RPMI7951 (cell line): ENCODE measurements at places on chromosomes 1 and 21.

DNA sequence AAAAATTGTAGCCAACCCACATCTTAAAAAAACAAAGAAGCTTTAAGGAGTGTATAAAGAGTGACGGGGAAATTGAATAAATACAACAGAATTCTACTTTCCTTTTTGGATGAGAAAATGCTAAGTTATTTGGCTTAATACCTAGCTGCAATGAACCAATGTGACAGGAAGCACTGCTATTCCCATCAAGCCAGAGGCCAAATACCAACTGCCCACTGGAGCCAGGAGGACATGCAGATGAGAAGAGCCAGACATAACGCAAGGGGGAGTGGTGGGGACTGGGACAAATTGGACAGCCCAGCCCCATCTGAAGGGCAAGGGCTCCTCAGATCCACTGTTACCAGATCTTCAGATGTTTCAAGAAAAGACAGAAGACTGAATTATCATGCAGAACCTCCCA is 25.7 kb downstream of the DNAJC11 start:
- DNase-seq, result no peak

DNA sequence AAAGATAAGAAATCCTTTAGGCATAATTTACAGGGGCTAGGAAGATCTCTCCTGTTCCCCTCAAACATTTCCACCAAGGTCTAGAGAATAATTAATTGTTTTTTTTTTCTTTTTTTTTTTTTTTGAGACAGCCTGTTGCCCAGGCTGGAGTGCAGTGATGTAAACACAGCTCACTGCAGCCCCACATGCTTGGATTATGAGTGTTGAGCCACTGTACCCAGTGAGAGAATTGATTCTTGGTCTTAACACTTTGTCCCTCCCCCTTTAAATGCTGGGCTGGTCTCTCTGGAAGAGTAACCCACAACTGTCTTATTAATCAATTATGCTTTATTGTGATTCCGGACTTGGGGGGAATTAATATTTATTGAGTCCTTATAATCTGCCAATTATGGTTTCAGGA is 33.4 kb downstream of the ATF3 start:
- DNase-seq, result no peak

DNA sequence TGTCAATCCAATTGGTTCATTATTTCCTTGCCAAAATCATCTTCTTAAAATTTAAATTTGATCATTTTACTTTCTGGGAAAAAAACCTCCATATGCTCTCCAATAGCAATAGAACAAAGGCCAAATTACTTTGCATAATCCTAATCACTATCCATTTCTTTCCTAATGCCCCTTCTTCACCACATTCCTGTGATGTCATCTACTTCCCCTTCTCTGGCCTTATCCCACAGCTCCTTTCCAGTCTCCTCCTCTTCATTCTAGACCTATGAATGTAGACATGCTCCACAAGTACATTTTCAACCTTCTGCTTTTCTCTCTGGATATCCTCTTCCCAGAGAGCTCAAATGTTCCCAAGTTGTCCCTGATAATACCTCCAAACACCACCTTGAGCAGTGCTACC is 216.6 kb downstream of the MRPL39 start:
- no peak for DNase-seq

GRCh38 chr1:100348549-100349144 is 3.7 kb upstream of the CDC14A start:
- no peak for DNase-seq

DNA sequence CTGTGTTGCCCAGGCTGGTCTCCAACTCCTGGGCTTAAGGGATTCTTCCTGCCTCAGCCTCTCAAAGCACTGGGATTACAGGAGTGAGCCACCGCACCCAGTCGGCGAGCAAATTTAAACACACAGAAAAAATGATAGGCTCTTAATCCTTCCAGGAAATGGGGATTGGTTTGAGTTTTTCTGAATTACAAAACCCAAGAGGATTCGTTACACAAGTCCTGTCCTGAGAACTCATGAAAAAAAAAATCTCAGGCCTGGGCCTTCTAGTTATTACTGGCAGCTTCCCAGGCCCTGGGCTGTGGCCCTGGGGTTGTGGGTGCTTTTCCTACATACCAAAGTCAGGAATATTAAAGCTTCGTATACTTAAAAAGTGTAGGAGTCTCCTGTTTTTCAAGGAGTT is 6.3 kb upstream of the IFNGR2 start:
- peak; percentile 58 for DNase-seq

DNA sequence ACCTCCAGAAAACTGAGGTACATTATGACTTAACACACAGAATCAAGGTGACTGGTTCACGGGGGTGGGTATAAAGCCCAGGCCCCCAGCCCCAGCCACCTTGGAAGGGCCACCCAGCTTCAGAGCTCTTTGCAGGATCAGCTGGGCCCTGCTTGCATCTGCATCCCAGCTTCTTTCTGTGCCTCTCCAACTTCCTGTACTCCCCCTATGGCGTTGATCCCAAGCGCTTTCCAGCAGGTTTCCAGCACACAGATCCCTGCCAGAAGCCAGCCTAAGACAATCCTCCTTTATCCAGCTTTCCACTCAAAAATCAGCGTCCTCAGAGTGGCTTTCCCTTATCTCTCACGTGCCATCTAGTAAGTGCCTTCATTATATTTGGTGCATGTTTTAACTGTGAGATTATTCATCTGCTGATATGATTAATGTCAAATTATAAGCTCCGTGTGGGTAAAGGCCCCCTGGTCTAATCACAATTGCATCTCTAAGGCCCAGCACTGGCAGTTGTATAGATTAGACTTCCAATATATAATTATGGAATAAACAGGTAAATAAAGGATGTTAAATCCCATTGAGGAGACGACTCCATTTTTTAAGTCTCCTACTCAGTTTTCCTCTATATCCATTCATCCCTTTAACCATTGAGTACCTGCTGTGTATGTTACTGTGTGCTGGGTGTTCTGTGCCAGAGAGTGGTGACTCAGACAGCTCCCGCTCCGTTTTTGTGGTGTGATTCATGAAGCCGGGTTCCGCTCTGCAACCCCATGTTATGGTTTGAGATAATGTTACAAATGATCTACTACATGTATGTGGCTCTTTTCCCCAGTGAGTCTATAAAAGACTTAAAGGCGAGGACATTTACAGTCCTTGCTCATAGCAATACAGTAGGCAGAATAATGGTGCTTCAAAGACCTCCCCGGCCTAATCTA is 387.6 kb downstream of the PCP4 start:
- no peak for DNase-seq

- peak; percentile 17 for DNase-seq
Observed at GRCh38 chr1:212612041-212612961, 3.7 kb downstream of the ATF3 start.

DNA sequence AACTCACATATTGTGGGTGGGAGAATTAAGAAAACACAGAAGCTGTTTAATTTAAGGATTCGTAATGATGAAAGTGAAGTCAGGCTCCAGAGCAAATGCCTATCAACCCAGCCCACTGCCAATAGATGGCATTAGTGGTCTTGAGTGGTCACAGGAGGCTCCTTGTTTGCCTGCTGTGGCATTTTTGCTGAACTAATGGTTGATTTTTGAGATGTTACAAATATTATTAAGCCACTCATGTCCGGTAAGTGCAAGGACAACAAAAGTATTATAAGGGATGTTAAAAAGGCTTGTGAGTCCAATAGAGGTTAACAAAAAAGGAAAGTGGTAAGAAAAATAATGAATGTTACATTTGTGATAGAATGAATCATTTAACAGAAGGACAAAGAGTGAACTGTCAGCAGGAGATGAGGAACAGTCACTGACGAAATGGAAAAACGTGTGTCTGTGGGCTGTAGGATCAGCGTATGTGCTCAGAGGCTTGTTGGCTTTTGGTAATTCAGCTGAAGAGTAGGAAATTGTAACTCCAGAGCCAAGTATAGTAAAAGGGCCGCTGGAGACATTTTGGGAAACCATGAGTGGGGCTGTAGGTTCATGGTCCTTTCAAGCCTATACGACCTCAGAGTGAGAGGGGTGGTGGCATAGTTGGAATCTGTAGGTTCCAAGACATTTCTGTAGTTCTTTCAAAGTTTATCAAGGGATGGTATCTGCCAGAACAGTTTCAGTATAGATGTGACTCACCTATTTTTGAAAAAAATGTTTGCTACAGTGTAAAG is 11.2 kb downstream of the SFT2D2 start:
- peak; percentile 24 for DNase-seq
